ENCODE measurements at places on chromosomes 11 and 22. TPM values are rescaled to one million over a fixed set of nuclear protein-coding genes. Genes with fewer than 3 reads are reported as not detected.

DNA sequence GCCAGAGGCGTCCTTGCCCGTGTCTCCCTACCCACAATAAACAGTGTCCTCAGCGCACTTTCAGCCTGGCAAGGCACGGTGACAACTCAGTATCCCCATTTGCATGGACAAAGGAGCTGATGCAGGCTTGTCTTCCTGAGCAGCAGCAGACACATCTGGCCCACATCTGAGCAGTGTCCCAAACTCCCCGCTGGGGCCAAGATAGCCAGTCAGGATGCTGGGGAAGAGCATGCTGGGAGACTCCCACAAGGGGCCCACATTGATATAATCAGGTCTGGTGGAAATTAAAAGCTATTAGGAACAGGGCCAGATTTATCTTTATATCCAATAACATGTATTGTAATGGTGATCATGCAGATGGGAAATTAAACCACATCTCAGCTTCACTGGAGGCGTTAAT lies 24.7 kb downstream of the DSCAML1 start:
- no peak for DNase-seq

DNA sequence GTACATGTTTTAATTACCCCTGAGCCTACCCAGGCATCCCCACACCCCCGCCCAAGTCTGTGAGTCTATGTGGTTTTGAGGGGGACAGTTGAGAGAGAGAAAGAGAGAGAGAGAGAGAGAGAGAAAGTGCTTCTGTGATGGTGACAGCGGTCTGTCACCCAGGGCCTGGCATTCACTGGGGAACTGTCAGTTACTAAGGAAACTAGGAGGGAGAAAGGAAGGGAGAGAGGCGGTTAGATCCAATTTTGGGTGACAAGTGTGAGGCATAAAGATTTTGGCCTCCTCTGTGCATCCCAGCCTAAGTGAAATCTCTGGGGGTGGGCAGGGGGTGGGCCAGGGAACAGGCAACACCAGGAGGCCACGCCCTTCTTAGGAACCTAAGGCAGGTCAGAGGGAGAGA lies 498.3 kb downstream of the BUD13 start:
- DNase-seq: no peak

DNA sequence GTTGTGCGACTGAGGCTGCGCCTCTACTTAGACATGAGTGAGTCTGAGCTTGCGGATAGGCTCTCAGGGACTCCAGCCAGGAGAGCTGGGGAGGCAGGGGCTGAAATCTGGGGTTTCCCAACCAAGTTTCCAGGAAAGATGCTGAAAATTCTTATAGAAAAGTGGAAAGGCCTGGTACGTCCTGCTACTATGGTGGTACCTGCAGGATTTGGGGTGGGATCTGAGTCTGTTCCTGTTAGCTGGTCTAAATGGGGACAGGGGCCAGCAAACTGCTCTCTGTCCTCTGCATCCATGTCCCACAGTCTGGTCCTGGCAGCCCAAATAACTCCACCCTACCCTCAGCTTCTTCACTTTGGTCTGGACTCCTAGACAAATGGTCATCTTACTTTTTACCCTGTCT lies 86.9 kb downstream of the INSC start:
- DNase-seq: no peak

The OVCH2 gene
- total RNA-seq: not detected

The CARD16 gene
- total RNA-seq: 5.1 TPM

DNA sequence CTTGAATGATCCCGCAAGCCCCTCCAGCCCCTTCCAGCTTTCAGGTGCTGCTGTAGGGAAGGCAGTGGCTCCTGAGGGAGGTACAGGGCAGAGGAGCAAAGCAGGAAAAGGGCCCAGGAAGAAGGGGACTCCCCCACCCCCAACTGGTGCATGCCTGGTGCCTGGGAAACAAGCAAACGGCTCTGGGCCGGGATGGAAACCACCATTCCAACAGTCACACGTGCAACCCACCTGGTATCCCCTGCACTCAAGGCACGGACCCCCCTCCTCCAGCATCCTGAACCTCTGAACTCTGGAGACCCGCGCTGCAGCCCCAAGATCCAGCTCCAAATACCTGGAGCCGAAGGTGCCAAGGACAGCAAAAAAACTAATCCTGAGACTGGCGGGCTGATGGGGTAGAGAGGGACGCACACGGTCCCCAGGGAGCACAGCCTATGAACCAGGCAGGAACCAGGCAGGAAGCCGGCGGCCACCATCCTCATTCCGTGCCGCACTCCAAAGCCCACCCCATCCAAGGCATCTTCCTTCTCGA lies 537 bp downstream of the SCN4B start:
- no peak for DNase-seq

The ACRV1 gene
- total RNA-seq: not detected

The ALDH3B1 gene
- total RNA-seq: 3.3 TPM

- no peak for DNase-seq
These were observed 107.7 kb downstream of the CTTN start for GRCh38 chr11:70505761-70506657.

Measured in liver (tissue), 10 donors.